ENCODE measurements at places on chromosomes 5 and 9.

DNA sequence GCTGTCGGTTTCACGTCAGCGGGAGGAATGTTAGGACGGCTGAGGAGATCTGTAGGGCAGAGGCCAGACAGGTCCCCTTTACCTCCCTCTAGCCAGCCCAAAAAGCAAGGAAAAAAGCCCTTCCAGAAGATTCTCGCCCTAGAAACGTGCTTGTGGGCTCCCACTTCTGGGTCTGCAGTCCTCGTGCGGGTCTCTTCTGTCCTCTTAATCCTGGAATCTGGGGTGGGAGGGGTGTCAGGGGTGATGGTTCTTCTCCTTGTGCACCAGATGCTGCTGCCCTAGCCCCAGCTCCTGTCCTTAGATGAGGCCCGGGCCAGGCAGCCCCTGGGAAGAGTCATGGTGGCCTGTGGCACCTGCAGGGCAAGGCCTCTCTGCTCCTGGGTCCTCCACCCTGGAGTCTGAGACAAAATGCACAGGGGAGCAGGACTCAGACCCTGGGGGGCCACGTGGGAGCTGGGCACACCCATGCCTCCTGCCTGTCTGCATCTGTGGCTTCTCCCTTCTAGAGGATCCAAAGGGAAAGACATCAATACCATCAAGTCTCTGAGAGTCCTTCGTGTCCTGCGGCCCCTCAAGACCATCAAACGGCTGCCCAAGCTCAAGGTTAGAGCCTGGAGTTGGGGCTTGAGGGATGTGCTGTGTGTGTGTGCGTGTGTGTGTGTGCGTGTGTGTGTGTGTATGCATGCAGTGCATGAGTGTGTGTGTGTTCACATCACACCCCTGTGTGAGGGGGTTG, 174.2 kb downstream of the CACNA1B start:
- no peak for DNase-seq

- no peak for DNase-seq
These were observed 26.8 kb upstream of the GARNL3 start for GRCh38 chr9:127237801-127238200.

DNA sequence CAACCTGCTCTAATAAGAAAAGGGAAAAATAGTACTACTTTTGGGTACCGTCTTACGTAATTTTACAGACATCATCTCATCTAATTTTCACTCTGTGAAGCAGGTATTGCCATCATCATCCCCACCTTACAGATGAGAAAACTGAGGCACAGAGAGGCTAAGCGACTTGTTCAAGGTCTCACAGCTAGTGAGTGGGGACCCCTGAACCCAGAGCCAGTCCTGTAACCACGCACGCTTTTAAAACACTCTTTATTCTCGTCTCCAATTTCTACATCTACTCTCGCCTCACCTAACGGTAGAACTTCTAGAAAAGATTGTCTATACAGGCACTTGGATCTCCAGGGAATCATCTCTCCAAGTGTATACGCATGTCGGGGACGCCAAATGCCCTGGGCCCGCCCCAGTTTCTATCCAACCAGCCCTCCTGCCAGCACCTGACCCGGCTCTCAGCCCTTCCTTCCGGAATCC, 1.5 kb upstream of the TRAF1 start:
- no peak for DNase-seq

DNA sequence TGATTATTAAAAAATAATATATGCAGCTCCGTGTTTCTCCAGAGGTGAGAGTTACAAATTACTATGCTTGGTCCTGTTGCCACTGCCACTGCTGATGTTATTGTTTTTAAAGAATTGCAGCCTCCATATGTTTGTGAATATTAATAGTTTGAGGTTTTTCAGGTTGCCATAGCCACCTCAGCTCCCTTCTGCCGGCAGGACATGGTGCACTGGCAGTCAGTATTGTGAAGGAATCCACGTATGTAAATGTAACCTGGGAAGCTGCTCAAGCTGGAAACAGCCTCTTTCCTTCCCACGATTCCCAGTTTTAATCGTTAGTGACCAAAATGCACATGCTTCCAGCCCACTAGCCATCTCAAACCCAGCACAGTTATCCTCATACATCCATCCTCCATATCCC, 184.4 kb upstream of the CCNG1 start:
- no peak for DNase-seq

DNA sequence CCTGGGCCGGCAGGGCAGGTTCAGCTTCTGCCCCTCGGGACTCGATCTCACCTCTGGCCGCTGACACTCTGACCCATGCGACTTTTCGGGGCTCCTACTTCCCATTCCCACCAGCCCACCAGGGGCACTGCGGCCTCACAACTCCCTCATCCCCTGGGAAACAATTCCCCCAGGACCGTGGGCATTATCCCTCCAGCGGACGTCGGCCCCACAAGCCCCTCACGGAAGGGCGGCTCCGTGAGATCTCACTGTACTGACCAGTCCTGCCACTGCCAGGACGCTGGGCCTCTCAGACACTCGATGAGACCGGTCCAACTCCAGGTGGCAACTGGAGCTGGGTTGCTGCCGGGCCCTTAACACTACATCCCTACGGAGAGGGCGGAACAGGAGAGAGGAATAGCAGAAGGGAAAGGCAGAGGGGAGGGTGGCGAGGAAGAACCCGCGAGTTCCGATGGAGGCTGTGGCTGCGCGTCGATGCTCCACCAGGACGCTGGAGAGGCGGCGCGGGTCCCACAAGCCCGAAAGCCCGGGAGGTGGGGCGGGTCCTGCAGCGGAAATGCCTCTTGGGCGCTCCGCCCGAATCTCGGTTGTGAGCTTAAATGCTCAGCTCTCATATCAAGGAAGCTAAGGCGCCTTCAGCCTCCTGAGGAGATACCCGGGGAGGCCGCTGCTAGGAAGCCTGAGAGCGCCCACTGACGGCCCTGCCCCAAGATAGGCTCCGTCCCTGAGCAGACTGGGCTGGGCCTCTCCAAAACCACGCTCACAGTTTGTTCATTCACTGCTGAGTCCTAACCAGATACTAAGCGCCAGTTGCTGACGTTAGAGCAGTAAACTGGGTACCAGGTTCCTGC, 36.3 kb downstream of the VCP start:
- DNase-seq, result peak; percentile 34

GRCh38 chr9:114777821-114778609, 27.8 kb downstream of the TNFSF15 start:
- DNase-seq, result peak; percentile 6

GRCh38 chr9:88821033-88821745, 170.1 kb upstream of the S1PR3 start:
- no peak for DNase-seq

- DNase-seq, result no peak
These were observed 27.9 kb downstream of the MROH2B start for GRCh38 chr5:41043109-41043747.

Measured in central memory CD4-positive, alpha-beta T cell (primary cell).